K562 (cell line): ENCODE measurements at places on chromosomes 7 and 10.

GRCh38 chr7:151373599-151373998, 32.0 kb downstream of the NUB1 start:
- no peak for DNase-seq

GRCh38 chr7:47715631-47716068, 133.7 kb upstream of the TNS3 start:
- no peak for DNase-seq

DNA sequence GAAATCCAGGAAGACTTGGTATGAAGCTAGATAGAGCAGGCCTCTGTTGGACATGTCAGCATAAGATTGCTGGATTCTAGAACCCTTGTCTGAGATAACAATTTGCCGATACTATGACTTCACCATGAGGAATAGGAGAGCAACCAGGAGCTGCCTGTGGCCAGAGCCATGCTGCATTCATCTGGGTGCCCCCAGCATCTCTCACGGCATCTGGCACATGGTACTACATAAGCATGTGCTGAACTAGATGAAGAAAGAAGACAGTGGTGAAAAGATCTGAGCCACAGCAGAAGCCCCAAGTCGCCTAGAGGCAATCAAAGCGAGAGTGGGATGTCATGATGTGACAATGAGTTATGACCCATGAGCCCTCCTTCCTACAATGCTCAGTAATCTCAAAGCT, 19.5 kb downstream of the GOT1 start:
- DNase-seq, result no peak

DNA sequence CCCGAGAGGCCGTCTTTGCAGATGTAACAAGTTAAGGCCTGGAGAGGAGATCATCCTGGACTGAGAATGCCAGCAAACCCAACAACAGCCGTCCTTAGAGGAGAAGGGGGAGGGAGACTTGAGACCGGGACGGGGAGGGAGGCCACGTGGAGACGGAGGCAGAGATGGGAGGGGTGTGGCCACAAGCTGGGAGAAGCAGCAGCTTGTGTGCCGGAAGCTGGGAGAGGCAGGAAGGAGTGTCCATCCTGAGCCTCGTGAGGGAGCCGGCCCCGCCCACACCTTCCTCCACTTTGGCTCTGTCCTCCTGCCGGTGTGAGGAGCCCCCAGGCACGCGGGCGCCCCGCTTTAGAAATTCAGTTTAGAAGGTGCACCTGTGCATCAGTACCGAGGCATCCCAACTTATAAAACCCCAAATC, 95.7 kb downstream of the DNAJB6 start:
- peak; percentile 93 for DNase-seq

- no peak for DNase-seq
Measured at GRCh38 chr7:81770728-81771223, 929 bp upstream of the HGF start.

DNA sequence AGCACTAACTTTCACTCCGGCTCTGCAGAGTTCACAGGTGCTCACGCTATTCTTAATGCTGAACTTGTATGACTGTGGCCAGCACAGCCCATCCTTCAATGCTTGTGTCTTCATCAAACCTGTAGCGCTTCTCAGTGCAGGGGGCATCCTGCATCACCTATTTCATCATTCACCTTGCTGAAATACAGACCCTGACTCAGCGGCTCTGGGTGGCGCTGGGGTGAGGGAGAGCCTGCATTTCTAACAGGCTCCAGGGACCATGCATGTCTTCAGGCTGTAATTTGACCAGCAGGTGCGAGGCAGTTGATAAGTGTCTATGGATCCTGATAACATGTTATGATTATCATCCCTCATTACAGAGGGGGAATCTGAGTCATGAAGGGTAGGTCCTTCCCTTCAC, 89.3 kb downstream of the VOPP1 start:
- DNase-seq, result peak; percentile 7

DNA sequence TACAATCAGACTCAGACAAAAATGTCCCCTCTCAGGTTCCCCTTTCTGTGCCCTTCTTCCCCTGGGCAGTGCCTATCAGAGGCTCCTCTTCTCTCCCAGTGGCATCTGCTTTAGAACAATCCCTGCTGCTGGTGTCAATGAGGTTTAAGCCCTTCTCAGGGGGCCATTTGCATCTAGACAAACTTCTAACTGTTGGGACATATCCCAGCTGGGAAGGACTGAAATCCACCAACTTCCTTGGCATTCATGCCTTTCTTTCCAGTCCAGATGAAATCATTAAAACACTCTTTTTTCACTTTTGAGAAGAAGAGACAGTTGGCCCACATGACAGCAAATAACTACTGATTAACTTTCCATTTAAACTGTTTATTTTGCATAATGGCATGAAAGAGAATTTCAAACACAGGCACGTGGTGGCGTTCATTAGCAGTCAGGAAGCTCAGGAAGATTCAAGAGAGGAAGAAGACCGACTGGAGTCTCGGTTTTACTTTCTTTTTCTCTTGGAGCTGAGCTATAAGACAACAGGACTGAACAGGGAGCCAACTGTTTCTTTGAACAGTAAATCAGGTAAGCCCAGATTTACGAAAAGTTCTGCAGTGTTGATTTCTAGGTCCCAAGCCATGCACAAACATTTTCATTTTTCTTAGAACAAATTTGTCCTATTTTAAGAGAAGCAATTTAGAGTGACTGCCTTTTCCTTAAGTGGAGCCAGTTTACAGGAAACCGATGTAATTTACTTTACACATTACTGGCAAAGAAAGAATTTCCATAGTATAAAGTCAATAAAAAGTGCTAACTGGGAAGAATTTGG, at the start of gene GIMAP2:
Gene GIMAP2 (plus strand): TSS at position 488 of the 811 bp plus-strand sequence. CDS start 1,354 bp downstream, outside the sequence.
- no peak for DNase-seq

- DNase-seq, result no peak
Measured at GRCh38 chr10:117168729-117169128, 28.6 kb upstream of the KCNK18 start.

- no peak for DNase-seq
Measured at GRCh38 chr10:126687121-126687606, 16.7 kb upstream of the C10orf90 start.

- no peak for DNase-seq
Measured at GRCh38 chr7:147432079-147432478, 1158.5 kb upstream of the C7orf33 start.

DNA sequence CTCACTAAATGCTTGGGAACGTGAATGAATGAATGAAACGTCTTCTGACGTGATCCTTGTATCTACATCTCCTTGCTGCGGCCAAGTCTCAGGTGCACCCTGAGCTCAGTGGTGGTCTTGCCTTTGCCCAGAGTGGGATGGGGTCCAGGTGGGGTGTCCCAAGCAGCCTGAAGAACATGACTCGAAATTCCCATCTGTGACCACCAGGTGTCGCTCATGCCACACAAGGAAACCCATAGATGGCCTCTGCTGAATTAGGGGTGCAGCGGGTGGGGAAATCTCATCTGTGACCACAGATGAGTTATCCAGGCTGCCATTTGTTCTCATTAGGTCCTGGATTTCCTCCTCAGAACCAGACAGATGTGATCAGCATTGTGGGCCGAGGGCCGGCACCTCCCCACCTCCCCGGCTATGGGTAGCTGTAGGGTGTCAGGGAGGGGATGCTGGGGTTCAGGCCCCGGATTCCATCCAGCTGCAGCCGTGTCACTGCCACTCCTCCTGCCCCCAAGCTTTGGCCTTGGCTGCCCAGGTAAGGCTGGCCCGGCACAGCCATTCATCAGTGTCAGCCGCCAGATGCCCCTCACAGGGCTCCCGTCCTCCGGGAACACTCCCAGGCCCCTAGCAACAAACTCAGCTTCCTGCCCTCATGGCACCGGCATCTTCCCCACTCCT, 21.0 kb upstream of the GNA12 start:
- peak; percentile 73 for DNase-seq

DNA sequence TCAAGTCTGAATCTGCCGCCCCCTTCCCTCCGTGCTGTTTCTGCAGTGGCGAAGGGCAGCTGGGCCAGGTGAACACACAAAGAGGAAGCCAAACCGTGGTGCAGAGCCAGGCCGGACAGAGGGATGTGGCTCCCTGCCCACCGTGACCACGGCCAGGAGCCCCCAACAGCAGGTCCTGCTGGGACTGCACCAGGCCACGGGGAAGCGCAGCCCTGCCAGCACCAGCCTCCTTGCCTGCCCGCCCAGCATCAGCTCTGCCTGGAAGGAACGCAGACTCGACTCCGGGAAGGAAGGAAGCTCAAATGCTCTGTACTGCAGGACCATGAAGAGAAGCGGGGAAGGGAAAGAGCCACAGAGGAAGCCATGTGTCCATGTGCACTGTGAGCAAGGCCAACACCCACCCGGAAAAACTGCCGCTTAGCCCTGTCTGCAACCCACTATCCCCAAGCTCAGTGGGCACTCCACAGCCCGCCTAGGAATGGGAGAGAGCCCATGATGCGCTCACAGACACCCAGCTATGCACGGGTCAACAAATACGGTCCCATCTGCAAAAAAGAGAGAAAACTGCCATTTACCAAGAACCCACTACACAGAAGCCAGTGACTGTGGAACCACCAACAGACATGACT, 19.0 kb downstream of the GPER1 start:
- DNase-seq, result no peak

GRCh38 chr10:48490946-48491345, 113.9 kb downstream of the ARHGAP22 start:
- DNase-seq, result no peak
